ENCODE measurements at places on chromosomes 2 and 18.

DNA sequence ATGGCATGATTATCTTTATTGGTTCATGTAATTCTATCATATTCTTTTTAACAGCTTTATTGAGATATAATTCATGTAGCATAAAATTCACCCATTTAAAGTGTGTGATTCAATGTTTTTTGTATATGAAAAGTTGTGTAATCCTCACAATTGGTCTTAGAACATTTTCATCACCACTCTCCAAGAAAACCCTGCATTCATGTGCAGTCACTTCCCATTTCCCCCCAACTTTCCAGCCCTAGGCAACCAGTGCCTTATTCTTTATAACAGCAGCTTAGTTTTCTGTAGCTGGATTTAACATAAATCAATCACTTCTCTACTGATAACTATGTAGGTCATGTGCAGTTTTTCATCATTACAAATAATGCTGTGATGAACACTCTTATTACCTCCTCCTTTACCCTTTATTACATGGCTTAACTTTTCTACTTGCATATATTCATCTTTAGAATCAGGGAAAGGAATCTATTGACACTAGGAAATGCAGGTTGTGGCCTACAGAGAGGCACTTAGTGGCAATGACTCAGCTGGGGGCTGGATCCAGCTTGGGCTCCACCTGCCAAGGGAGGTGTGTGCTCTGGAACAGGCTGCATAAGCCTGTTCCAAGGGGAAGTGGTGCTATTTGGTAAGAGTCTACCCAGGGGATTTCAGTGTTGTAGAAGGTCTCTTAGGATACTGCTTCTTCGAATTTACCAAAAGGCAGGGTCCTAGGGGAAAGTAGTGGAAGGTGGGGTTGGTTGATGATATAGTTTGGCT, 89.1 kb downstream of the ETAA1 start:
- DNase-seq, result no peak

DNA sequence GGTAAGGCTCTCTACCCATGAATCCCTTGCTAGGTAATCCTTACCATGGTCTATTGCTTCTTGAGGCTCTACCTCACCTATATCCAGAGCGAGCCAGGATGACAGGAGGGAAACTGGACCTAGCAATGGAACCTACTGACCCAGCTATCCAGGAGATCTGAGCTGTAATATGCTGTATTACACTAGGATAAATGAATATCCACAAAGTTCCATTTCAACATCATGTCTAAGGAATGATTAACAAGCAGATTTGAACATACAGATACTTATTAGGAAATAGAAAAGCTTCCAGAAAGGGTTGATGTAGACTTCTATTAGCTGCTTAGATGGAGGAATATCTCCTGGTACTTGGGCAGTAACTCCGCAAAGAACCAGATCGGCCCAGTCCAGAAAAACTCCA, 110.1 kb downstream of the BAZ2B start:
- DNase-seq, result no peak

GRCh38 chr2:20635675-20636584, 15.0 kb downstream of the HS1BP3 start:
- DNase-seq, result peak; percentile 76

DNA sequence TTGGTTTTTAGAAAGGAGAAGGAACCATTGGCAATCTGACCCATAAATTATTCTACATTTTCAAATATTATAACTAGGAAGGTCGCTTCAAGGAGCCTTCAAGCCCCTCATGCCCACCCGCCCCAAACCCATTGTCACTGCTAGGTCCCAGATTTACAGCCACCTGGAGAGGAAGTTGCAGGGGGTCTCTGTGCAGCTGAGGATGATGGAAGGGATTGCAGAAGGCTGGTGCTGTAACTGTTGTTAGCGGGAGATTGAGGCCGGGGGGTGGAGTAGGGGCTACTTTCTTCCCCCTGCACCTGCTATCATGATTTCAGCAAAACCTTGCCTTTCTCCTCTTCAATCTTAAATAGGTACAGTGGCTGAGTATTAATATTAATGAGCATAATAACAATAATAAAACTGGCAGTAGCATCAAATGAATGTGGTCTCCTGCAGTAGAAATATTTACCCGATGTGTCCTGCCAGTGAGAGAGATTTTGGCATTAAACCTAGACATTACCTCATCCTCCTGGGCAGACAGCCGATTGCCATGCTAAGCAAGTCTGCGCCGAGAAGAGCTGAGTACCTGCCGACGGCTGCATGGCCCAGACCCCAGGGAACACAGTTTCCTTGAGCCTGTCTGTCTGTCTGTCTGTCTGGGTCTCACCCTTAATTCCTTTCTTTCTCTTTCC, 225.4 kb downstream of the FAM210A start:
- DNase-seq, result peak; percentile 73

DNA sequence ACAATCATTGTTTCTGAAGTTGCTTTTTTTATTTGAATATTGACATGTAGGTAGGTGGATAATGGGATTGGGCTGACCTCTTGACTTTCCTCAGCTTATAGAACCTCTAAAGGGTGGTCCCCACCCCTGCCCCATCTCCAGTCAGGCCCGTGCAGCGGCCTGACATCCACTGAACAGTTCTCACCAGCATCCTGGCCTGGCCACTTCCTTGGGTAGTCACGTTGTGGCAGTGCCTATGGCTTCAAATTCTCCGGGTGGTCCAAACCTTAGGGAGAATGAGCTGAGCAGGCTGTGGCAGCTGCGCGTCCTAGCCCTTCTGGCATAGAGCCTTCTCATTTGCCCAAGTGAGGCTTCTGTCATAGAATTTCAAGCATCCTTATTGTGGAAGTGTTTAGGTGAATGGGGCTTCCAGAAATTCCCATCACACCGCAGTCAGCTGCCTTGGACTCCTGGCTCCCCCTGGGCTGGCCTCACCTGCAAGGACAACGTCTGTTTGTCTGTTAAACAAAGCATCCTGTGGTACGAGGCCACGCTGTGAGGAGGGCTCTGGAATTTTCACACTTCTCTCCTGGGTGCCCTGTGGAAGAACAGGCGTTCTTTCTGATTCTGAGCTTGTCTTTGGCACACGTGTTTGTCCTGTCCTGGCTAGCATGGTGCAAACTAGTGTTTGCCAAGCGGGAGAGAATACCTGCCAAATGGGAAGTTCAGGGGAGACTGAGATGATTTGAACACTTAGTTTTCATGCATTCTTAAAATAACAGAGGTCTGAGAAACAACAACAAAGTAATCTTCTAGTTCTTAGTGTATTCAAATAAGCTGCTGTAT, 31.8 kb upstream of the OTOS start:
- DNase-seq, result no peak

GRCh38 chr2:219420687-219421086, 2.5 kb downstream of the DES start:
- no peak for DNase-seq

DNA sequence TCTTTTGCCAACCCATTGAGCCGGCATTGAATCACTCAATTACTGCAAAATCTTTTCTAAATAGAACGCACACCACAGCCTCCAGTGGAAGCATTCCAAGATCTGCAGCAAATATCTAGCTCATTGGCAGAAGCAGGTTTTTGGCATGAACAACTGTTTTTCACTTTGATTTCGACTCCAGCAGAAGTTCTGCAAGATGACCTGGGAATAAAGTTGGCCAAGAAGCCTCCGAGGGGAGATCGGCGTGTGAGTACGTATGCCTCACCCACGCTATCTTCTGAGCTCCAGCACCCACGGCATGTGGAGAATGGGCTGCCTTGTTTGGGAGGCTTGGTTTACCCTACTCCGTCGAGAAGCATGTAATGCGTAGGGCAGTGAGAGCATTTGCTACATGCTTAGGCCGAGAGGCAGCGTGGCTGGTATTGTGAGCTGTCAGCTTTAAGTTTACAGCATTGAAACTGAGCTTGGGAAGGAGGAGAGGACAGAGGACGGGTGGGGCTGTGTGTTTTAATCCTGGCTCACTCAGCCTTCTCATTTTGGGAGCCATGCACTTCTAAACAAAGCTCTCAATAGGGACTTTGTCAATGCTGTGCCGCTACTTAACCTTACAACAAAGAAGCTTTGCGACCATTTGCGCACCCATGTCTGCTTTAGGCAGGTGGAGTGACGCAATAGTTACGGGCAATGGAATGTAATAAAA, 10.5 kb downstream of the PCARE start:
- peak; percentile 46 for DNase-seq

GRCh38 chr2:219215871-219216534, 2.8 kb downstream of the ABCB6 start:
- no peak for DNase-seq

DNA sequence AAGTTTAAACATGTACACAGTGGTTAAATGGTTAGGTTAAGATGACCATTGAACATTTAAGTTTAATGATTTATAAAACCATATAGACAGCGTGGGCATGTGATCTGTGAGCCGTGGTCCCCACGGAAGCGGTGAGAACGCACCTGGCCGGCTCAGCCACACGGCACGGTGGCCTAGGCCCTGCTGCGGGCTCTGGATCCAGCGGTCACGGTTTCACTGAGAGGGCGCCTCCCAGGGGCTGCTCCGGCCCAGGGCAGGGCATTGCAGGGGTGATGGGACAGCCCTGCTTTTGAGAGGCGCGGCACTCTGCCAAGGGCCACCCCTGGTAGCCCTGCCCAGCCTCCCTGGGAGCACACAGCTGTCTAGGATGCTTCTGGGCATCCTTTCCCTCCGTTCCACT, 124.9 kb downstream of the RGPD3 start:
- DNase-seq, result no peak

DNA sequence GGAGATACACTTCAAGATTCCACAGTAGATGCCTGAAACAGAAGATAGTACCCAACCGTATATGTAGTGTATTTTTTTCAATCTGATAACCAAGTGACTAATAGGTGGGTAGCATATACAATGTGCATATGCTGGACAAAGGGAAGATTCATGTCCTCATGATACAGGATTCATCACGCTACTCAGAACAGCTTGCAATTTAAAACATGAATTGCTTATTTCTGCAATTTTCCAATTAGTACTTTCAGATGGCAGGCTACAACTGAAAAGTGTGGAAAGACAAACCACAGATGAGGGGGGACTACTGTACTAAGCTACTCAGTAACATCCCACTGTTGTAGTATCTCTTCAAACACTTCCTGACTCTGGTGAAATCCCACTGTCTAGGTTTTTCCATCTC, 3.7 kb downstream of the IER3IP1 start:
- DNase-seq, result no peak

GRCh38 chr2:204608237-204608939, 63.1 kb downstream of the PARD3B start:
- DNase-seq, result peak; percentile 48

- DNase-seq, result no peak
These were observed 83.8 kb downstream of the NPAS2 start for GRCh38 chr2:100903534-100904258.

GRCh38 chr18:46657115-46657955, at the start of gene LOXHD1:
LOXHD1 (minus strand) TSS chr18:46657220; CDS start chr18:46657033, 187 bp downstream.
- no peak for DNase-seq

DNA sequence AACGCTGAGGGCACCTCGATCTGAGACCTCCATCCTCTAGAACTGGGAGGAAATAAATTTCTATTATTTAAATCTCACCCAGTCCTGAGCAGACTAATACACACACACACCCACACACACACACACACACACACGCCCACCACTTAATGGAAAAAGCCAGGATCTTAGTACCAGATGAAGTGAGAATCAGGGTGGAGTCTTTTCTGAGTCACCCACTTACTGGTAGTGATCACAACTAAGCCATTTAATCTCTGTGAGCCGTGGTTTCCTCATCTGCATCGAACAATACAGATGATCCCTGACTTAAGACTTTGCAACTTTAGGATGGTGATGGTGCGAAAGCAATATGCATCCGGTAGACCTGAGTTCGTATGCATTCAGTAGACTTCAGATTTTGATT, 18.6 kb downstream of the THNSL2 start:
- no peak for DNase-seq

GRCh38 chr18:63131959-63132818, 187.4 kb downstream of the BCL2 start:
- no peak for DNase-seq

- peak; percentile 97 for DNase-seq
These were observed 90.9 kb downstream of the RNF144A start for GRCh38 chr2:7007846-7008741.

GRCh38 chr2:232875256-232876121, 5.4 kb downstream of the SNORC start:
- peak; percentile 59 for DNase-seq

GRCh38 chr2:134145519-134145918, 108.4 kb upstream of the MGAT5 start:
- no peak for DNase-seq

DNA sequence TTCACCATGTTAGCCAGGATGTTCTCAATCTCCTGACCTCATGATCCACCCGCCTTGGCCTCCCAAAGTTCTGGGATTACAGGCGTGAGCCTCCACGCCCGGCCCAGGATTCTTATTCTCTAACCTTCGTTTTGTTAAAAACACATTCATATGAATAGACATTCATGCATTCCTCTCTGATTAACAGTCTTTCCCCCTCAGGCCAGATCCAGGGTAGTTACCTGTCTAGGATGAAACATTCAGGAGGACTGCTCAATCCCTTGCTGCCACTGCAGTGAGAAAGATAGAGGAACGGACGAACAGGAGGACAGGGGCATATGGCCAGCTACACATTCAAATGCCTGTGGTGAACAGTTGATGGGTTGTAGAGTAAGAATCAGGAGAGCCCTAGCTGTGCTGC, 39.6 kb upstream of the EPC2 start:
- DNase-seq, result no peak

DNA sequence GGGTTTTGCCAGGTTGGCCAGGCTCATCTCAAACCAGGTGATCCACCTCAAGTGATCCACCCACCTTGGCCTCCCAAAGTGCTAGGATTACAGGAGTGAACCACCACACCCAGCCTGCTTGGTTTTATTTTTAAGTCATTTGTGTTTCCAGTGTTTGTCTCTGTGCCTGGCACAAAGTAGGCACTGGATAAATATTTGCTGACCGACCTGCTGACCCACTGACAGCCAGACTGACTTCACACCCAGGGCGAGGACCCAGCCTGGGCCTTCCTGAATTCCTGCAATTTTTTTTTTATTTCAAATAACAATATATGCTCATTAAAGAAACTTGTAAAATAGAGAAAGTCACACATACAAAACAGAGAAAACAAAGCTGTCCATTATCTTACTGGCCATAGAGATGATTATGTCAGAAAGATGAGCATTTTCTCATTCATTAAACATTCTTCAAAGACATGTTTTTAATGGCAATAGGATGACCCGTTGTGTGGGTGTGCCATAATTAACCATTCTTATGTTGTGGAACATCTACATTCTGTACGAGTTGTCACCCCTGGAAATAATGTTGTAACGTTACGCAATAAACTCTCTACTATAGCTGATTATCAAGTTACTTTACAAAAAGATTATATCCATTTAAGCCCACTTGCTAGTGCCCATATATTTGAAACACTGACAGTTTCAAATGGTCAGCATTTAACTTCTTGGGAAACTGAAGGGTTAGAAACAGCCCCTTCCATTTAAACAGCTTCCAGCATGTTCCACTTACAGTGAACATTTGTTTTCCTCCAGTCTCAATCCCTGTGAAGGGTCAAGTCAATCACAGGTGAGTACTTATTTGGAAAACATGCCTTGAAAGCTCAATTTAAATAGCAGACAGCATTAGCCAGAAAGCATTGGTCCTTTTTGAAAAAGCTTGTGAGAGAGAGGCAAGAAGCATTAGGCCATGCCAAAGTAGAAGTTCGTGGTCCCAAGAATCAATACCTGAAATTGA, 25.7 kb upstream of the GATA6 start:
- DNase-seq, result no peak

All from pons (tissue), 1 donor.